ENCODE measurements at places on chromosomes 1 and 21. TPM values are rescaled to one million over a fixed set of nuclear protein-coding genes. Genes with fewer than 3 reads are reported as not detected.

Gene PDZK1IP1
- total RNA-seq = not detected

GRCh38 chr1:205032508-205032907 lies 10.5 kb upstream of the CNTN2 start:
- no peak for DNase-seq

Gene LCE6A
- not detected for total RNA-seq

DNA sequence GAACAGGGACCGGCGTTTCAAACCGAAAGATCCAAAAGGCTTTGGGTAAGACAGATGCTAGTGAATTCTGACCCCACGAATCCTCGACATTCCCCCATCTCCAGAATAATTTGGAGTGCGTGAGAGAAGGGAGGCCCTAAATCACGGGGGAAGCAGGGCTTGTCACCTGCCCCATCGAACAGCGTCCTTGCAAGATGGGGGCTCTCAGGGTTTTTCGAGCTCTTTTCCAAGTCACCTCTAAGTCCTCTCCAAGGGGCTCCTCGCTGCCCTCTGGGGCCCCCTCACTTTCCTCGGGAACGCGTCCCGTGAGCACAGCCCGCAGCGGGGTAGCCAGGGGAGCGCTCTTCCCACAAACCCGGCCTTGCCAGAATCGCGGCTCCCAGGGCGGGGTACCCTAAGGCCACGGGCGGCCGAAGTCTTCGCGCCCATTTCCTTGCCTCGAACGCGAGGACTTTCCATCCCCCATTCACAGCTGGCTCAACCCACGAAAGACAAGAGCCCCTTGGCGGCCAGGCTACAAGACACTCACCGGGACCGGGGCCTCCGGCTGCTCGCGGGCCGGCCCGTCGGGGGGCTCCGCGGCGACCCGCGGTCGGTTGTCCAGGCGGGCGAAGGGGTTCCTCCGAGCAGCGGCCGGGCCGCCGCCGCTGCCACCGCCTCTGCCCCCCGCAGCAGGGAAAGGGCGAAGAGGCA lies 546 bp downstream of the DONSON start:
- peak; percentile 62 for DNase-seq

Gene SPSB1
- 12.6 TPM for total RNA-seq

Gene SLC6A9
- total RNA-seq = 5.1 TPM

Gene HOOK1
- 14.5 TPM for total RNA-seq

DNA sequence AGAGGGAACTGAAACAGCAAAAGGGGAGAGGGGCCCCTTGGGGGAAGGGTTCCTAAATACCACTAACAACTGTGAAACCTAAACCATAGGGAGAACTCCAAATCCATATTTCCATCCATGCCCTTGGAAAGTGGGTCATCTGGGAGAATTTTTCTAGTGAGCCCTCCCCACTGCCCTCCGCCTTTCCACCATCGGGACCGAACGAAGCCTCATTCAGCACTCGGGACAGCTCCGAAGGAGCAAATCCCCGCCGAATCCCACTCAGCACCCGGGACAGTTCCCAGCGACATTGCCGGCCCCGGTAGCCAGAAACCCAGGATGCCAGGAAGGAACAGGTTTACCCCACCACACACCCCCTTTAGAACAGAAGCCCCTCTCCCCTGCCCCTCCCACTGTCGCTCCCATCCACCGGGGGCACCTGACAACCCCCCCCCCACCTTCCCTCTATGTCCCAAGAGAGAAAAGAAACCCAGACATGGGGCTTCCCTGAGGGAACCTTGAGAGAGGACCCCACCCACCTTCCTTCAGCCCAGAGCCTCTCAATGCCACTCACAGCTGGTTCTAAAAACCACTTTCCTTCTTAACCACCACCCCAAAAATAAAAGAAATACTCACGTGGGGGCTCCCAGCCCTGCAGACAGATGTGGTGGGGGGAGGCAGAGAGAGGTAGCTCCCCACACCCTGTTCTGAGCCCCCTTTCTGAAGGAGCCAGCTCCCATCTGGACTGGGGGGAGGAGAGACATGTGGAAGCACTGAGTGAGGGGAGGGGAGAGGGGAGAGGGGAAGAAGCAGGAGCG lies 4.5 kb downstream of the DLGAP3 start:
- peak; percentile 75 for DNase-seq

- no peak for DNase-seq
Observed at GRCh38 chr1:29551123-29551936, 315.0 kb downstream of the PTPRU start.

DNA sequence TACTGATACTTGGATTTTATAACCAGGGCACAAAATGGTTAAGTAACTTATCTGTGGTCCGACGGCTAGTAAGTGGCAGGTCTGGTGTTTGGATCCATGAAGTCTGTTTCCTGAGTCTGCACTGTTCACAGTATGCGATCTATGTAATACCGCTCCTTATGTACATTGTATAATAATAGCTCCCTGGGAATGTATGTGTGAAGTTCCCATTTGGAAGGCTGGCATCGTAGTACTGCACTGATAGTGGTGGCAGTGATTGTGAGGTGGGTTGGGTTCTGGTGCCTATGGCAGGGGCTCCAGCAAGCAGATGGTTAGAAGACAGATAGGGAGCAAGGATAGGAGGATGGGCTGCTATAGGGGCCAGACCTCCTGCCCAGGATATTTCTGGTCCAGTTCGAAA lies 25.3 kb downstream of the ITSN1 start:
- DNase-seq = no peak

Gene ANGPTL3
- total RNA-seq = not detected

DNA sequence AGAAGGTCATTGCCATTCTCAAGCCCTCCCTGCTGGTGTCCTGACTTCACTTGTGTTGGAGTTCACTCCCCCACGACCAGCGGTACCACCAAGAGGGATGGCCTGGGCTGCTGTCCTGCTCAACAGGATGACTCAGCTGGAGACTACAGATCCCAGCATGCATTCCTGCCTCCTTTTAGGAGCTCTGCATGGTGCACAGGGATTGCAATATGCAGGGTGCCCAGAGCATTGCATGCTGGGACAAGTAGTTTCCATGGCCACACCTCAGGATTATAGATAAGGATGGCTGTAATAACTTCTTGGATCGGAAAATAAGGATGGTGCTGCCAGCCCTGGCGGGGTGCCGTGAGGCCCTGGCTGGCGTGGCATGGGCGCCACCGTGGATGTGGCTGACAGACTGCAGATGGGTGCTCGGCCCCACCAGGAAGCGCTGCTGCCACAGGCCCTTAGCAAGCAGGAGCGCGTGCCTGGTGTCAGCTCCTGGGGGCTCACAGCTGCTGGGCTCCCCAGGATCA lies 150.0 kb downstream of the CASZ1 start:
- no peak for DNase-seq

Gene TMPRSS2
- not detected for total RNA-seq

DNA sequence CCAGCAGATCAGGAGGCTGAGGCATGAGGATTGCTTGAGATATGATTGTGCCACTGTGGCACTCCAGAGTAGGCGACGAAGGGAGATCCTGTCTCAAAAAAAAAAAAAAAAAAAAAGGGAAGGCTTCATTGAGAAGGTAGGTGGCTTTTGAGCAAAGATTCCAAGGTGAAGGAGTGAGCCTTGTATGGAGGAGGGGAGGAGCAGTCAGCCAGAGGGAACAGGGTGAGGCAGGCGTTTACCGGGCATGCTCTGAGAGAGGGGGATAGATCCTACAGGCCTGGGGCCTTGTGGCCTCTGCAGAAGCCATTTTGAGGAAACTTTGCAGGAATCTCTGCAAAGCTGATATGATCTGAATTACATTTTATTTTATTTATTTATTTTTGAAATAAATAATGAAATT lies 5.1 kb upstream of the HDAC1 start:
- no peak for DNase-seq

- DNase-seq = no peak
Observed at GRCh38 chr21:42286416-42286815, 28.8 kb downstream of the TFF3 start.

- DNase-seq = no peak
Observed at GRCh38 chr1:29708796-29709703, 472.7 kb downstream of the PTPRU start.

Gene KIAA1614
- total RNA-seq = 0.31 TPM

DNA sequence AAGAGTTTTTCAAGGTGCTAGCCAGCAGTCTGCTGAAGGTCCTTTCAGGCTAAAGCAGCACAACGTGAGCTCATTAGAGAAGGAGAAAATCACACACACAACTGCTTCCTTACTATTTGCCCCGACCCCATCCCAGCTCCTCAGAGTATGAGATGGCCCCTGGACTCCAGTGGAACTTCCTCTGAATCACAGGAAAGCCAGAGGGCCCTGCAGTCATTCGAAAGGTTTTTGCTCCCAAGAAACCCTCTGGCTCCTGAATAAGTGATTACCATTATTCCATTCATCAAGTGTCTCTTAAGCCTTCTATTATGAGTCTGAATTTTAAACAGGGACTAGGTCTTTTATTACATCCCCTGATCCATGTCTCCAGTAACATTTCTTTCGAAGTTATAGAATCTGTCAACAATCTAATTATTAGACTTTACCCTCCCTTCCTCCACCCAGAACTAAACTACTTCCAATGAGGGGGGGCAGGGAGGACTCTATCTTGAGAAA lies 14.6 kb downstream of the SIPA1L2 start:
- no peak for DNase-seq

GRCh38 chr1:202034683-202035462 lies 24.5 kb downstream of the ELF3 start:
- no peak for DNase-seq

Gene XPR1
- 18.6 TPM for total RNA-seq

Gene SELP
- 1.5 TPM for total RNA-seq

DNA sequence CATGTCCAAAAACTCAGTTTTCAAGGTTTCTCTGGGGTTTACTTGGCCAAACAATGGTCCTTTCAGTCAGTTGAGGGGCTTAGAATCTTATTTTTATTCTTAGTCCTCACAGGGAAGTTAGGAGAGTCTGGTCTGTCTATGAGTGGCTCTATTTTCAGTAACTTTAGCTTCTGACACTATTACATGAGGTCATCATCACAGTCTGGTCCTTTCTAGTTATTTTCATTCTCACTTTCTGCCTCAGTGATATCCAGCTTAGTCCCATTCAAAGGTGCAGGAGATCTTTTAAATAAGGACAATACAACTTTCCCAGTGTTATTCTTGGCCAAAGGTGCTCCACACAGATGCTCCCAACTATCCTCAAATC lies 30.0 kb upstream of the FGGY start:
- no peak for DNase-seq

Gene BTBD19
- 9.7 TPM for total RNA-seq

Measured in activated naive CD4-positive, alpha-beta T cell treated with anti-CD3 and anti-CD28 coated beads, Interleukin-2, amount 50 U/mL, for 72 hours (primary cell).